ENCODE measurements at places on chromosomes 2 and 18.
A peak's percentile ranks its signal among the peaks of the same experiment; 100 is the strongest.

- H3K36me3 ChIP-seq: no peaks in the 10 kb centered on the region
- no peak overlapping the region for H3K27ac ChIP-seq
- no peak for DNase-seq
- no peaks in the 10 kb centered on the region for H3K4me1 ChIP-seq
- no peak overlapping the region for H3K4me3 ChIP-seq
Measured at GRCh38 chr2:232681527-232681926, 15.6 kb upstream of the GIGYF2 start.

DNA sequence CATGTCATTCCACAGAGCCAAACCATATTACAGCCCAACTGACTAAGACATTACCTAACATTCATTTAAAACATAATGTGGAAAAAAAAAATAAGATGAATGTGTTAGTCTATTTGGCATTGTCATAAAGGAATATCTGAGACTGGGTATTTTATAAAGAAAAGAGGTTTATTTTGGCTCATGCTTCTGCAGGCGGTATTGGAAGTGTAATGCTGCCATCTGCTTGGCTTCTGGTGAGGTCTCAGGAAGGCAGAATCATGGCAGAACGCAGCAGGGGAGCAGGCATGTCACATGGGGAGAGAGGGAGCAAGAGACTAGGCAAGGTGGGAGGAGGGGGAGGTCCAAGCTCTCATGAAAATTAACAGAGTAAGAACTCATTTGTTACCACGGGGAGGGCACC is 504.8 kb upstream of the LRATD1 start:
- H3K27me3 ChIP-seq: no peaks in the 10 kb centered on the region
- DNase-seq: no peak
- H3K4me3 ChIP-seq: no peak overlapping the region
- H3K36me3 ChIP-seq: no peaks in the 10 kb centered on the region

DNA sequence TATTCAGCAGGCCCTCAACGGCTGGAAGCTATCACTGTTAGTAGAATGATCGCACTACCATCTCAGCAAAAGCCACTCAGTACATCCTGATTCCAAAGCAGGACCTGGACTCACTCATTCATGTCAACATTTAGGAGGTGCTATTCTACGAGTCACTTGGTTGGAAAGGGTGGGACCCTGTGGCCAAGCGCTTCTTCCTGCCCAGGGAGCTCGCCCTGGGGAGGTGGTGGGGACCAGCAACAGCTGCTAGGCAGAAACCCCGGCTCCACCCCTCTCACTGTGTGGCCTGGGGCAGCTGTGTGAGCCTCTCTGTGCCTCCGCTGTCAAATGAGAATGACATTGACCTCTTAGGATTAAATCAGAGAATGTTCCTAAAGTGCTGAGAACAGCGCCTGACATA is 231.4 kb downstream of the EIPR1 start:
- no peaks in the 10 kb centered on the region for H3K27me3 ChIP-seq
- H3K27ac ChIP-seq: no peak overlapping the region
- H3K36me3 ChIP-seq: no peaks in the 10 kb centered on the region
- DNase-seq: no peak
- H3K4me3 ChIP-seq: no peak overlapping the region

- no peaks in the 10 kb centered on the region for H3K4me1 ChIP-seq
- no peaks in the 10 kb centered on the region for H3K27me3 ChIP-seq
- H3K4me3 ChIP-seq: no peak overlapping the region
- no peak for DNase-seq
- H3K36me3 ChIP-seq: no peaks in the 10 kb centered on the region
Measured at GRCh38 chr2:83186105-83186760, 1272.8 kb downstream of the SUCLG1 start.

DNA sequence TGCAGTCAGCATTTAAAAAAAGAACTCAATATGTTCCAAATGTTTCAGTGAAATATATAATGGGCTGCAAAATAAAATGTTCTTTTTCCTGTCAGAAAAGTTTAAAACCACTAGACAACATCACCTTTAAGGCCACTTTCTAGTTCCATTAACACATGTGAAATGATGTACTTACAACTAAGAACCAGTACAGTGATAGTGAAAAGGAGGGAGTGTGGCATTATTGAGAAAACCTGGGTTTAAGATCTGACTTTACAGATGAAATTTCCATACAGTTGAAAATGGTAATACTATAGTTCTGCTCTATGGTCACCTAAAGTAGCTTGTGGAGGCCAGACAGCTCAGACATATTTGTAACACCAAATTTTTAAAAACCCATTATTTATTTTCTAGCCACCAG is 14.7 kb downstream of the MEX3C start:
- DNase-seq: no peak
- peaks cover 4% of the 10 kb centered on the region for H3K36me3 ChIP-seq
- H3K27me3 ChIP-seq: no peaks in the 10 kb centered on the region

- H3K36me3 ChIP-seq: peaks cover 34% of the 10 kb centered on the region
- no peaks in the 10 kb centered on the region for H3K27me3 ChIP-seq
- H3K4me3 ChIP-seq: no peak overlapping the region
- DNase-seq: no peak
- peak overlapping the region; percentile 49 for H3K27ac ChIP-seq
Measured at GRCh38 chr2:29123617-29124349, 8.6 kb downstream of the CLIP4 start.

- no peak overlapping the region for H3K27ac ChIP-seq
- H3K4me1 ChIP-seq: no peaks in the 10 kb centered on the region
- H3K36me3 ChIP-seq: no peaks in the 10 kb centered on the region
- H3K27me3 ChIP-seq: no peaks in the 10 kb centered on the region
- no peak overlapping the region for H3K4me3 ChIP-seq
Measured at GRCh38 chr18:2138552-2138951, 432.8 kb downstream of the METTL4 start.

DNA sequence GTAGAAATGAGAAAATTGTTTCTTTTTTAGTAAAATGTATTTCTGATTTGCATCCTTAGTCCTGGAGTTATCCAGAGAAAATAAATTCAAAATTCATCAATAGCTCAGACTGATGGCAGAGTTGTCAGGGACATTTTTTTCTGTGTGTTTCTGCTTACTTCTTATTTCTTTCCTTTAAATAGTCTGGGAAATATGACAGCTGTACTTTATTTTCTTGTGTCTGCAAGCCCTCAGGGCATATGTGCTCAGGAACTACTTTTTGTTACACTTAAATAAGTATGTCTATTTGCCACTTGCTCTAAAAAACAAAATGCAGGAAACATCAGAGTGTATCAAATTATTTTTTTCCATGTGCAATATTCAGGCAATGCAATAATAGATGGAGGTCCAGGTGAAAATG is 126.8 kb upstream of the UNC80 start:
- no peaks in the 10 kb centered on the region for H3K4me1 ChIP-seq
- H3K36me3 ChIP-seq: no peaks in the 10 kb centered on the region
- DNase-seq: no peak
- no peaks in the 10 kb centered on the region for H3K27me3 ChIP-seq

GRCh38 chr2:52676056-52676455 is 1091.5 kb upstream of the CHAC2 start:
- no peaks in the 10 kb centered on the region for H3K36me3 ChIP-seq
- no peak overlapping the region for H3K4me3 ChIP-seq
- H3K27me3 ChIP-seq: no peaks in the 10 kb centered on the region
- H3K4me1 ChIP-seq: no peaks in the 10 kb centered on the region
- H3K27ac ChIP-seq: no peak overlapping the region
- DNase-seq: no peak

- no peak for DNase-seq
- no peaks in the 10 kb centered on the region for H3K4me1 ChIP-seq
- no peaks in the 10 kb centered on the region for H3K36me3 ChIP-seq
- no peak overlapping the region for H3K27ac ChIP-seq
- H3K4me3 ChIP-seq: no peak overlapping the region
Measured at GRCh38 chr2:76687923-76688322, 834.3 kb downstream of the LRRTM4 start.

DNA sequence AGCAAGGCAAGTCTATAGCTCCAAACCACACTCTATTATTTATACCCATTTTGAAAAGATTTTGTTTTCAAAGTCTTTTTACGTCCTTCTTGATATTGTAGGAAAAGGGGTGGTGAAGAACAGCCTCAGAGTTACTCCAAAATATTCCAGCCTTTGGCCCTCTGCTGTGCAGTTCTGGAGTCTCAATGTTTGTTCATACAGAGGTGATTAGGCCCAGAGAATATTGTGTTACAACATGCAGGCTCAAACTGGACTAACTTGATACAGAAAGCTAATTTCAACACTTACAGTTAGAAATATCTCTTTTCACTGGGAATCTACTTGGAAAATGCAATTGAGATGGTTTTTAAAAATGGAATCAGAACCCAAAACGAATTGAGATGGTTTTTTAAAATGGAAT is 40.4 kb upstream of the SLC25A52 start:
- H3K36me3 ChIP-seq: no peaks in the 10 kb centered on the region
- DNase-seq: no peak
- no peak overlapping the region for H3K27ac ChIP-seq
- H3K4me3 ChIP-seq: no peak overlapping the region
- no peaks in the 10 kb centered on the region for H3K4me1 ChIP-seq

DNA sequence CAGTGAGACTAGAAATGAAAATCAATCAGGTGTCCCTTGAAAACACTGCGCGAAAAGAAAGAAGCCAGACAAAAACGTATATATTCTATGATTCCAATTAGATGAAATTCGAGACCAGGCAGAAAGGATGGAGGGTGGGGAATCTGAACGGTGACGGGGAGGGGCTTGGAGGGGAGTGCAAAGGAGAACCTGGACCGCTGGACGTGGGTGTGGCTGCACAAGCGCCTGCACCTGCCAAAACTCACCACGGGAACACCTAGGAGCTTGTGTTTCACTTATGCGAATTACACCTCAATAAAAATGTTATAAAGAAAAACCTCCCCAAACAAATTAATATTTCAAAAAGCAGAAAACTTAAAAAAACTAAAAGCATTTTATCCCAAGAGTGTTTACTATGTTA is 21.9 kb downstream of the THAP4 start:
- no peak overlapping the region for H3K4me3 ChIP-seq
- H3K4me1 ChIP-seq: peaks cover 29% of the 10 kb centered on the region
- no peak overlapping the region for H3K27ac ChIP-seq

- H3K4me3 ChIP-seq: no peak overlapping the region
- no peak for DNase-seq
- no peak overlapping the region for H3K27ac ChIP-seq
- H3K27me3 ChIP-seq: no peaks in the 10 kb centered on the region
- no peaks in the 10 kb centered on the region for H3K4me1 ChIP-seq
Measured at GRCh38 chr2:113225263-113226259, 51.8 kb downstream of the PSD4 start.

- no peak for DNase-seq
- no peak overlapping the region for H3K27ac ChIP-seq
- H3K4me1 ChIP-seq: no peaks in the 10 kb centered on the region
- H3K27me3 ChIP-seq: no peaks in the 10 kb centered on the region
- no peak overlapping the region for H3K4me3 ChIP-seq
Measured at GRCh38 chr2:59787095-59787494, 766.4 kb downstream of the BCL11A start.

- H3K27ac ChIP-seq: no peak overlapping the region
- DNase-seq: no peak
- H3K27me3 ChIP-seq: peaks cover 3% of the 10 kb centered on the region
- no peaks in the 10 kb centered on the region for H3K36me3 ChIP-seq
- no peak overlapping the region for H3K4me3 ChIP-seq
Measured at GRCh38 chr2:70921839-70922234, 13.9 kb upstream of the ATP6V1B1 start.

GRCh38 chr2:168552450-168552856 is 96.4 kb downstream of the CERS6 start:
- no peak overlapping the region for H3K27ac ChIP-seq
- no peaks in the 10 kb centered on the region for H3K36me3 ChIP-seq
- DNase-seq: no peak
- H3K4me3 ChIP-seq: no peak overlapping the region

- H3K27ac ChIP-seq: peak overlapping the region; percentile 100
- DNase-seq: no peak
- H3K27me3 ChIP-seq: no peaks in the 10 kb centered on the region
- peaks cover 39% of the 10 kb centered on the region for H3K4me1 ChIP-seq
- peak overlapping the region; percentile 71 for H3K4me3 ChIP-seq
Measured at GRCh38 chr18:48949606-48950535, 894 bp downstream of the SMAD7 start.

DNA sequence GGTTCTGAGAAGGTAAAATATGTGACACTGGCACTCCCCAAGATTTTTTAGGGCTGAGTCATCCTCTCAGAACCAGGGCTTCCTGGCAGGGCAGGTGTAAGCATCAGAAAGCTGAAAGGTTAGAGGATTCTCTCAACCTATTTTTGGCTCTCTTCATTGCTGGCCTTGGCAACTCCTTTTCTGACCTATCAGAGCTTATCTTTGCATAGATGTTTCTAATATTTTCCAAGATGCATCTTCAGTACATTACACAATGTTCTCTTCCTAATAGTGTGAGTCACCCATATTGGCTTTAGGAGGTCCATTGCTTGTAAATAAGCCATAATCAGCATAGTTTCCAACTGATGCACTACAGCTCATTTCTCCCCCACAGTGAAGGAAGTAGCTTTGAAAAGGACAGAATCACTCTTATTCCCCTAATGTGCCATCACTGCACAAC is 2008.4 kb upstream of the PIK3C3 start:
- H3K4me1 ChIP-seq: no peaks in the 10 kb centered on the region
- H3K36me3 ChIP-seq: no peaks in the 10 kb centered on the region

DNA sequence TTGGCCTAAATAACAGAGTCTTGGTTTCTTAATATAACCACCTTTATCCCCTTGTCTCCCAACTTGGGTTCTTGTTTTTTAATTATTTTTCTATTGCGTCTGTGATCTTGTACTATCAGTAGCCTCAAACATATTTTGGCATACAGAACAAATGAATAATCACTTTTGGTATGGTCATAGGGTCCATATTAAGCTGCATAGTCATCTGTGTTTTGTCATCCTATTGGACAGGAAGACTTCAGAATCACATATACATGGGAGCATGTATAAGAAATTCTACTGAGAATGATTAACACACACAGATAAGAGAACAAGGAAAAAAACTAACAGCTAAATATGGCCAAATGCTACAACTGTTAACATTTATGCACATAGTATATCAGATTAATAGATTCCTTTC is 126.0 kb downstream of the MEP1B start:
- no peak for DNase-seq
- no peaks in the 10 kb centered on the region for H3K27me3 ChIP-seq
- peaks cover 15% of the 10 kb centered on the region for H3K4me1 ChIP-seq

DNA sequence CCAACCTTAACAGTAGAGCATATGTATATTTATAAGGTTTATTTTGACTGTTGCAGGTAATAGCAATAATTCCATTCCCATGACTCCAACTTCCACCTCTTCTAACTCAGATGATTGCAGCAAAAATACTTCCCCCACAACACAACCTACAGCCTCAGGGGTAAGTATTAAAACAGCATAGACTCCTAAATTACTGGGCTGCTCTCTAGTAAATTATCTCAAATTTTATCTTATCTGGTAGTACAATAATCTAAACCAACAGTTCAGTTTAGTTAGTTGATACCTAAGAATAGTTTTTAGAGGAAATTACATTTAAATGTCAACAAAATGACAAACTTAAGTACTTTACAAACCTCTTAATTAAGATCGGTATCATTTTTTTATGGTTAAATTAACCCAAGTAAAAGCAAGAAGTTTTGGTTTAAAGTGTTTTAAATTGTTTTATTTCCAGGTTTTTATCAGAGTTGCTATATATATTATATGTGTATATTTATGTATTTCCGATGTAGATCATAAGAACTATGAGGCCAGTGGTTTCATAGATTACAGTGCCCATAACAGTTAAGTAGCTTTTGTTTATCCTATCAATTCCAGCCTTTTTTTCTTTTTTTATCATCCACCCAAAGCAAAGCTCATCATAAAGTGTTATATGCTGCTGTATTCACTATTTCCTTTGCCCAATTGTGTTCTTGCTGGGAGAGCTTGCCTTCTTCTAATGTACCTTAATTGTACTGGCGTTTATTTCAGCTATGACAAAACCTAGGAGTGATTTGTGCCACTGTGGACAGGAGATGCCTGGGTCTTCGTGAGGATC is 13.7 kb downstream of the GATA6 start:
- H3K27me3 ChIP-seq: peaks cover 23% of the 10 kb centered on the region
- no peak overlapping the region for H3K27ac ChIP-seq
- no peak for DNase-seq
- H3K36me3 ChIP-seq: no peaks in the 10 kb centered on the region
- H3K4me1 ChIP-seq: no peaks in the 10 kb centered on the region
- no peak overlapping the region for H3K4me3 ChIP-seq

Measured in gastrocnemius medialis (tissue), 4 donors.